Heart right ventricle (tissue), 16 donors: ENCODE measurements at places on chromosomes 13 and 19. TPM values are rescaled to one million over a fixed set of nuclear protein-coding genes. Genes with fewer than 3 reads are reported as not detected.

DNA sequence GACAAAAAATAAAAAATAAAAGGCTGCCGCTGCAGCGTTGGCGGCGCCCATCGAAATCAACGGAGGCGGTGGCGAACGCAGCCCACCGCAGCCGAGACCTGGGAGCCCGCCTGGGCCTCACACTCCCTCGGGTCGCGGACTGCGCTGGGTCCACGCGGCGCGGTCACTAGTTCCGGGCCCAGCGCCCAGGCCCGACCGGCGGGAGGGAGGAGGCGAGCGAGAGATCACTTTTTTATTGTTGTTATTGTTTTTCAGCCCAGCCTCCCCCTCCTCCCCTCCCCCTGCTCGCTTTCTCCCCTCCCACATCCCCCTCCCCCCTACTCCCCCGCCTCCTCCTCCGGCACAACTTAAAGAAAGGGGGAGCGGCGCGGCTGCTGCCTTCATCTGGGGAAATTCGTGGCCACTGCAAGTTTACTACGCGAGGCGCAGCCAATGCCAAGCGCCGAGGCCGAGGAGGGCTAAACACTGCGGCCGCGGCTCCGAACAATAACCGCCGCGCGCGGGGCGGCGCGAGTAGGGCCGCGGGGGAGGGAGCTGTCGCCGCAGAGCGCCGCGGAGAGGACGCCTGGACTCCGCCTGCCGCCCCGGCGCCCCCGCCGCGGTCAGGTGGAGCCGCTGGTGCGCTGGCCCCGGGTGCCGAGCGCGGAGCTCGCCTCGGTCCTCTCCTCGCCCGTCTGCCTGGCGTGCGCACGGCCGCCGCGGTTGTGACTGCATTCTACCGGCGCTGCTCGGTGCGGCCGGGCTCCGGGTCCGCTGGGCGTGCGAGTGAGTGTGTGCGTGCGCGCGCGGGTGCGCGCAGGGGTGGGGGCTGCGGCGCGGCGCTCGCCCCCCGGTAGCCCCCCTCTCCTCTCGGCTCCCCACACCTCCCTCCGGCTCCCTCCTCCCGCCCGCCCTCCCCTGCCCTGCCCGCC is 505 bp upstream of the ZIC2 start:
- DNase-seq, result no peak

- no peak for DNase-seq
These were observed 871 bp upstream of the ZNF583 start for GRCh38 chr19:56403261-56403660.

DNA sequence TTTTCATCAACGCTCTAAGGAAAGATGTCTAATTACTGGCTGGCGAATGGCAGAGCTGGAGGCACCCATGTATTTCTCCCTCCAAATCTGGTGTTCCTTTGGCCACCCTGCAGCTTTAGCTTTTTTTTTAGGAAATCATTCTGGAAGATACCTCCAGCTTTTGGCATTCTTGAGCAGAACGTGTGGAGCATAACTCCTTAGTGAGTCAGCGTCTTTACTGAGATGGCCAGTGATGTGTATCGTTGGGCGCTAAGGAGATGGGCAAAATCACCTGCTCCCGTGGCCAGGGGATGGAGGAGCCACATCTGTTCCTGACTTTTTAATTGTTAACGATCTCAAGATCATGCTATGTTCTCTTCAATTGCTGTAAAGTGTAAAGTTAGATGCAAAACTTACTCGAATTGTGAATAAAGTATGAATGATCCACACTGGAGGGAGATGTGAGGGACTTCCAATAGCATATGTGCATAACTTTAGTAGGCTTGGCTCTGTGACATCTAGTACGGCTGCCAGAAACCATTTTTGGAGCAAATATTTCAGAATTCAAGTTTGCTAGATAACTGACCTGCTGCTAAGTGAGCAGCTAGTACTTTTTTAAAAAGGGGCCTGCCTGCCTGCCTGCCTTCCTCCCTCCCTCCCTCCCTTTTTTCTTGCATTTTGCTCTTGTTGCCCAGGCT is 24.4 kb upstream of the C1QTNF9 start:
- no peak for DNase-seq

DNA sequence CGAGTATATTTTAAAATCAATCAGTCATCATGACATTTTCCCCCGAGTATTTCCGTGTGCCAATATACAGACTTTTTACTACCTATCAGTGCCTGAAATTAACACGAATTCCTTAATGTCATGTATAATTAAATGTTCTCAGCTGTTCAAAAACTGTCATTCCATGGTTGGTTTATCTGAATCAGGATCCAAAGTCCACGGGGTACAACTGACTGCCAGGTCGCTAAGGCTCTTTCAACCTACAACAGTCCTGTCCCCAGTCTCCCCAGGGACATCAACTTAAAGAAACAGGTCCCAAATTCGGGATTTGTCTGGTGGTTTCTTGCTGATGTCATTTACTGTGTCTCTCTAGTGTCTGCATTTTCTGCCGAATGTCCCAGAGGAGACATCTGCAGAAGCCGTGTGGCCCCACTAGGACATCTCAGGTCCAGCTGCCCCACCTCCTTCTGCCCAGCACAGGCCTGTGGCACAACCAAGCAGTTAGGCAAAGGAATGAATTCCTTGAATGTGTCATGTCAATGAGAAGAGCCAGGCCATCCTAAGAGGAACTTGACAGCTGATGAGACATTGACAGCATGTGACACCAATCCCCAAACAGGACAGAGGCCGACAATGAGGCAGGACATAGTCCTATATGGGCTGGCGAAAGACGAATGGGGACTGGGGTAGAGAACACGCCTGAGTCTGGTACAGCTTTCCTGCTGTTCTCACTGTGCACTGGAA is 109.5 kb downstream of the STK24 start:
- DNase-seq, result no peak

The KLF1 gene
- total RNA-seq, result not detected

The CALR3 gene
- not detected for total RNA-seq
